ENCODE measurements at places on chromosomes 1 and 21. TPM values are rescaled to one million over a fixed set of nuclear protein-coding genes. Genes with fewer than 3 reads are reported as not detected.

DNA sequence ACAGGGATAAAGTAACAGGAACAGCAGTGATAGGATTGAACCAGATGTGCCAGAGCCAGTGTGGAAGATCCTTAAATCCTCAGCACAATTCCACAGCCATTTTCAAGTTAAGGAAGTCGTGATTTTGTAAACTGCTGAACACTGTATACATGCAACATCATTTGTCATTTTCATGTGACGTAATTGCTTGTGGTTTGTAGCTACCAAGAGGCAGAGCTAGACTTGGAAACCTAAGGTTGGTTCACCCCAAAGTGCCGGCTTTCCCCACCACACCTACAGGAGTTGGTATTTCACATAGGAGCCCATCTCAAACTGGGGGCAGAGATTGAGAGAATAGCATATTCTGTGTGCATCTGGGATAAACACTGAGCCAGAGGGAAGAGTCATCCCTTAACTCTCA, 113.9 kb downstream of the CAPN8 start:
- no peak for DNase-seq

GRCh38 chr1:6962996-6963911, 178.0 kb downstream of the CAMTA1 start:
- DNase-seq: no peak

DNA sequence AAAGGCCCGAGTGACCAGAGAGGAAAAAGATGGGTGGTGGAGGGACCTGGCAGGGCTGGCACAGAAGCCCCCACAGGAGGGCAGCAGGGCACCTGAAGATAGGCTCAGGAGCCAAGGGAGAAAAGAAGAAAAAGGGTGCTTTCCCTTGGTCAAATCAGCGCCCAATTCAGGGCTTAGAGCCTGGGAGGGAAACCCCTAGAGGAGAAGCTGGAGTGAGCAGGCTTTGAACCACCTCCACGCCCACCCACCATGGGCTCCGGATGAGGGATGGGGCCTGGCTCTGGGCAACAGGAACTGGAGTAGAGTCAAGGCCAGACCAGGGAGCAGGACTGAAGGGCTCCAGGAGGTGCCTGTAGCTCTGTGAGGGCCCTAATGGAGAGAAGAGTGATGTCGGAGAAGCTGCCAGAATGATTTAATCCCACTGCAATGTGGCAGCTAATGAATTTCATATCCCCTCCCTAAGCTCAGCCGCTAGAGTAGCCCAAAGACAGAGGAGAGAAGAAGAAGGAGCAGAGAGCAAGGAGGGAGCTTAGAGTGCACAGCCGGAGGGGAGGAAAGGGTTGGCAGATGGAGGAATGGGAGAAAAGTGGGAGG, 12.0 kb upstream of the PRELP start:
- DNase-seq: no peak

Gene MTARC2
- 7.3 TPM for total RNA-seq

DNA sequence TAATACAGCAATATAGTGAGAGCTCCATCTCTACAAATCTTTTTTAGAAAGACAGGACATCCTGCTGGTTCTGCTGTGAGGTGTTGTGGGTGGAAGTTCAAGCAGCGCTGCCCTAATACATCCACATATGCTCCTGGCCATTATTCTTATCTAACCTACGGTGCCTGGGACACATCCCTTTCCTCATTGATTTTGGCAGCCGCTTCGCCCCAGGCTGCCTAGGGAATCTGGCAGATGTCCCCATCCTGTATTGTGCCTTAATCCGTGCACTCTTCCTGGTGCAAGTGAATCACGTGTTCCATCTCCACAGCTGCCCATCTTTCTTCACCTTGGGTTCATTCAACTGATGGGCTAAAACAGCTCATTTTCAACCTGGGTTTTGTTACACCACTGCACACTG, 3.1 kb upstream of the UBE2G2 start:
- no peak for DNase-seq

DNA sequence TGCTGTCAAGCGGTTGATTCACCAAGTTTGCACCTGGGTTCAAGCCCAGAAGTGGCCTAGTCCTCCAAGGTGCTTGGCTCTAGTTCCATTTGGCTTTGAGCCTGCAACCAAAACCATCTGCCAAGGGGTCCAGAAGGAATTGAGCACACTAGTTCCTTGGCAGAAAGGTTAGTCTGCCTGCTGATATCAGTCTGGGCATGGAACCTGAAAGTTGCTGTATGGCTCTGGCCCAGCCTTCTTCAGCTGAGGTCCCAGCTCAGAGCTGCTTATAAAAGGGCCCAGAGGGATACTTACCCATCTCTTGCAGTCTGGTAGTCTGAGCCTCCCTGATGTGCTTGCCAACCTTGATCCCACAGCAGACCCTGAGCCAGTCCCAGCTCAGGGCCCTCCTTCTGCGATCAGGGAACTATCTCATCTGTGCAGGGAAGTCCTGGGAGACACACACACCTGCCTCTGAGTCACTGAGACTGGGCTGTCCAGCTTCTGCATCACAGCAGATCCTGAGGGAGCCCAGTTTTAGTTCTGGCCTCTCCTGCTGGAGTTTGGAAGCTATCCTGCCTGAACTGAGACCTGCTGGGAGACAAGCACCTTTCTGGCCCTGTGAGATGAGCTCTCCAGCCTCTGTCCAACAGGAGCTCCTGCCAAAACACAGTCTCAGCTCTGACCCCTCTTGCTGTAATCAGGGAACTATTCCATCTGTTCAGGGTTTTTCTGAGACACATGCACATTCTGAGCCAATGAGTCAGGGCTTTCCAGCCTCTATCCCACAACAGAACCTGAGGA, 75.8 kb downstream of the CTH start:
- no peak for DNase-seq

Gene SFPQ
- 364 TPM for total RNA-seq

DNA sequence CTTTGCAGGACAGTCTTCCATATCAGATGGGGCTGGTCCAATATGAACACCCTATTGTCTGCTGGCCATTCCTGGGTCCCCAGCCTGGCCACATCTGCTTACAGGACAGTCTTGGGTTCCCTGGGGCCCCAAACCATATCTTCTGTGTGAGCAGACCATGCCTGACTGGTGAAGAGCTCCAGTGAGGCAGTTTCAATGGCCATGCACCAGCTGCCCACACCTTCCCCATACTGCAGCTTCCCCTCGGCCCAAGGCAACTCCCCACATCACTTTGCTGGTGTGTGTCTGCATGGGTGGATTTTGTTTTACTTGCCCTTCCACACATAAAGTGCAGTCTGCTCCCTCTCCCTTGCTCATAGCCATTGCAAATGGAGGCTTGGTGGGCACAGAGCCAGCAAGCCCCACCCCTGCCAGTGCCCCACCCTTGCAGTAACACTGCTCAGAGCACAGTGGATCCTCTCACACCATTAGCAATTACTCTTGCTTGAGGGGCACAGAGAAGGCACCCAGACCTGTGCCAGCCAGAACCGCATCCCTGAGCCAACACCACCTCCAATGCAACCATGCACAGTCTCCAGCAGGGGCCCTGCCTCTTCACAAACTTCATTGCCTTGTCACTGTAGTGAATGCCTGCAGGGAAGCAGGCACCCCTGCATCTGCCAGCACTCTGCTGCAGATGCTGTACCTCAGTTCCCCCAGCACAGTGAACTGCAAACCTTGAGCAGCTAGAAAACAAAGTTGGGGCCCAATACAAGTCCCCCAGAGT, 474.5 kb upstream of the BEND5 start:
- DNase-seq: no peak

Gene LEMD1
- total RNA-seq: 2.4 TPM

Gene LAD1
- not detected for total RNA-seq

DNA sequence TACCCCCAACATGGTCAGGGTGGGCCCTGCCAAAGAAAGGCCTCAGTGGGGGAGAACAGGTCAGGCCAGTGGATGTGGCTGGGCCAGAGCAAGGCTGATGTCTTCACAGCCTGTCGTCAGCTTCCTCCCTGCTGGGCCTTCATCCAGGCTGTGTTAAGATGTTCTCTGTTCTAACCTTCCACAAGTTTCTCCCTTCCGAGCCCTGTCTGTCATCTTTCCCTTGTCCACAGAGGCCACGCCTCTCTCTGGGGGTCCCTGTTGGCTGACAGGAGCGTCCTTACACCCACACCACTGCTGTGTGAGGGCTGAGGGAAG, 36.2 kb downstream of the SIM2 start:
- DNase-seq: no peak

Gene ZMYND12
- not detected for total RNA-seq
